ENCODE measurements at places on chromosomes 3 and 15.

GRCh38 chr3:48516571-48516970 lies 12.6 kb upstream of the SHISA5 start:
- DNase-seq: no peak

- DNase-seq: no peak
Observed at GRCh38 chr3:119239206-119239820, 1.4 kb downstream of the B4GALT4 start.

GRCh38 chr15:99135194-99135593 lies 30.3 kb downstream of the SYNM start:
- DNase-seq: no peak

- no peak for DNase-seq
Observed at GRCh38 chr3:49026536-49026935, 2.7 kb downstream of the IMPDH2 start.

DNA sequence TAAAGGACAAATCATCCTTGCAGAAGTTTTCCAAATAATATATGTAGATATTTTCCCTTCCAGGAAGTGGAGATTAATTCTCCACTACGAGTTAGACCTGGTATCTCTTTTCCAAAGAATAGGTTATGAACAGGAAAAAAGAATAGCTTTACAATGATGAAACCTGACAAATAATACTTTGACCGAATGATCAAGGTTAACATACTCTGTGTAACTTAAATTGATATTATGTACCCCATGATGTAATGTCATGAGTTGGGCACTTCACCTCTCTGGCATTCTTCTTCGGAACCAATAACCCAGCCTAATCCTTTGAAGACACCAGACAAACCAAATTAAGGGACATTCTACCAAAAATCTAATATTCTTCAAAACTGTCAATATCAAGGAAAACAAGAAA lies 48.7 kb upstream of the CNTN3 start:
- no peak for DNase-seq

GRCh38 chr15:80977627-80978036 lies 12.0 kb downstream of the MESD start:
- DNase-seq: no peak

DNA sequence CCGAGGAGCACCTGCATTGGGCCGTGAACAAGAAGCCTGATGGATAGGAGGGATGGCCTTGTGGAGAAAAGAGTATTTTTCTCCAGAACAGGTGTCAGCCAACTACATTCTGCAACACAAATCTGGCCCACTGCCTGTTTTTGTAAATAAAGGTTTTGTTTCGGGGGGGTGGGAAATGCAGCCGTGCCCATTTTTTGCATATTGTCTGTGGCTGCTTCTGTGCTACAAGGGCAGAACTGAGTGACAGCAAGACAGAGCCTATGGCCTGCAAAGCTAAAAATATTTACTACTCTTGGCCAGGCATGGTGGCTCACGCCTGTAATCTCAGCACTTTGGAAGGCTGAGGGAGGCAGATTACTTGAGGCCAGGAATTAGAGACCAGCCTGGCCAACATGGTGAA lies 95.9 kb upstream of the AKAP13 start:
- DNase-seq: no peak

DNA sequence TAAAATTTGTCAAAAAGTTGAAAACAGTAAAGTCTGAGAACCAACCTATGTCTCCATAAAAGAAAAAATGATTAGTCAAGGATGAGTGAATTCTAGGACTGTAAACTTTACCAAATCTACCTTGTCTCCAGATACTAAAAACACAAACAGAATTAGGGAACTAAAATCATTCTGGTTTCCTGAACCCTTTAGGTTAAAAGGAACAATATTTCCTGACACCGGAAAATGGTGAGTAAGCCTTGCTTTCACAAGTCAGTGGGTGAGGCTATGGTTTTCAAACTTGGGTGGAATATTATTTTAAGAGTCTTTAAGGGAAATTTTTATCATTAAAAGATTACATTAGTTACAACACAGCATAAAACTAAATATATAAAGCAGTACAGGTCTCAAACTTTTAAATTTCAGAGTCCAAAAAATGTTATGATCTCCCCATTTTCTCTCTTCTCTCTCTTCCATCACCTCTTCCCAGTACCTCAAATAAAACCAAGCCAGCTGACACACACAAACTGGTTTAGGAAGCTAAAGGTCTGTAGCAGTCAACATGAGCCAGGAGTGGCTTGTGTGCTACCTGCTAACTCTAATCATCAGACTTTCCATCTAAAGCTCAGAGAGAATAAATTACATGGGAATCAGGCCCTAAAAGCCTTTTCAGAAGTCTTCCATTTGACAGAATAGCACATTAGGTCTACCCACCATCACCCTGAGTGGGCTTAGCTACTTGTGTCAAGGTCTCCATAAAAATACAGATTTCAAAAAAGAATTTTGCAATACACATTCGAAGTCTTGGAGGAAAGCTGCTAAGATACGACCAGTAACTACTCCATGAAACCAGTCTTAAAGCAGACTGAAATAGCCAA lies 2.2 kb downstream of the SLC12A6 start:
- DNase-seq: no peak

DNA sequence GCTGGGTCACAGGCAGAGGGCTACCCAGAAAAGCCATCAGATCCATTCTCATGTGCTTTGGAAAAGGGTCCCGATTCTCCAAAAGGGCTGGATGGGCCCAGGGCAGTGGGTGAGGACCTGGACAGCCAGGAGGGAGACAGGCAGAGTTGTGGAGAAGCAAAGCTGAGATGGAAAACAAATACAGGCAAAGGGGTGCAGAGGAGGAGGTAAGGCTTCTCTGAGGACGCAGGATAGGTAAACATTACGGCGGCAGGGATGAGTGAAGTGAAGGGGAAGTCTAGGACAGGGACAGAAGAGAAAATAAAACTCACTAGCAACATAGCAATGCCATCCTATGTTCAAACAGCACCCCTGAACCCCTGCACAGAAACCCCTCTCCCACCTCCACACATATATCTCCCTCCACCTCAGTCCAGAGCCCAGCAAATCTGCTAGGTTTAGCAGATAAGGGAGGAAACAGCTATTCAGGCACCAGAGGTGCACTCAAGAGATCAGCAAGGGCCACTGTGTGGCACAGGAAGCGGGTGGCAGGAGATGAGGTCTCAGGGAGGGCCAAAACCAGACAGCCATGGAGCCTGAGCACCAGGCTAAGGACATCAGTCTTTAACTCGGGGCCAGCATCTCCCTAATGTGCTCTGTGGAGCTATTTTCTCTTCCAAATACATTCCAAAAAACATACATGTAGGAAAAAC lies 51.3 kb downstream of the HOMER2 start:
- no peak for DNase-seq

GRCh38 chr3:52865994-52866393 lies 31.2 kb upstream of the MUSTN1 start:
- DNase-seq: no peak

GRCh38 chr3:80068459-80068858 lies 300.7 kb upstream of the ROBO1 start:
- no peak for DNase-seq

- no peak for DNase-seq
Observed at GRCh38 chr15:69145694-69146492, 14.5 kb upstream of the GLCE start.

DNA sequence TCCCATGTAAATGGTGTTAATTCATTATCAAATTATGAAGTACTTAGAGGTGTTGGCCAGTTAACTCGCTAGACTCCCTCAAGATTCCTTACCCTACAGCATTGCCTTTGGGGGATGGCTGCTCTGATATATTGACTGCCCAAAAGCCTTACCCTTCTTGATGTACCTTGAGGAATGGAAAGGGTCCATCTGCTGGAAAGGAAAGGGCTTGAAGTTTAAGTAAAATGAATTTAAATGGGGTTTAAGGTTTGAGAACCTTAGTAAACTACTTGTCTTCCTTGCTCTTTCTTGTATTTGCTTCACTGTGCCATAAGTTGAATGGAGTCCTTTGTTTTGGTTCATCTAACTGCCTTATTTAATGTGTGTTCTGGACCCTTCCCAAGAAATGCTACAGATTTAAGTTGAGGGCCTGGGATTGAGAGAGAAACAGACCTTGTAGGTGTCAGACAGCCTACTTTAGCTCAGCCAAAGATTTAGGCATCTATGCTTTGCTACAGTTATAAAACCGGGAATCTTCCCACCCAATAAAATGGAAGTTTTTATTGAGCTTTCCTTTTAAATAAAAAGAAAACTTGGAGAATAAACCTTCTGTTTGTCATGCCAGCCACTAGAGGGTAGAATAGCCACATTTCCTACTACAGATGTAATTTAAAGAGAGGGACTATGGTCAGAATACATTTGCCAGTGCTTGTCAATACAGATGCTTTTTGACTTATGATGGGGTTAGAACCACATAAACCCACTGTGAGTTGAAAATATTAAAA lies 25.3 kb downstream of the CMSS1 start:
- peak; percentile 56 for DNase-seq

GRCh38 chr15:90212221-90213098 lies 11.3 kb downstream of the SEMA4B start:
- DNase-seq: no peak

DNA sequence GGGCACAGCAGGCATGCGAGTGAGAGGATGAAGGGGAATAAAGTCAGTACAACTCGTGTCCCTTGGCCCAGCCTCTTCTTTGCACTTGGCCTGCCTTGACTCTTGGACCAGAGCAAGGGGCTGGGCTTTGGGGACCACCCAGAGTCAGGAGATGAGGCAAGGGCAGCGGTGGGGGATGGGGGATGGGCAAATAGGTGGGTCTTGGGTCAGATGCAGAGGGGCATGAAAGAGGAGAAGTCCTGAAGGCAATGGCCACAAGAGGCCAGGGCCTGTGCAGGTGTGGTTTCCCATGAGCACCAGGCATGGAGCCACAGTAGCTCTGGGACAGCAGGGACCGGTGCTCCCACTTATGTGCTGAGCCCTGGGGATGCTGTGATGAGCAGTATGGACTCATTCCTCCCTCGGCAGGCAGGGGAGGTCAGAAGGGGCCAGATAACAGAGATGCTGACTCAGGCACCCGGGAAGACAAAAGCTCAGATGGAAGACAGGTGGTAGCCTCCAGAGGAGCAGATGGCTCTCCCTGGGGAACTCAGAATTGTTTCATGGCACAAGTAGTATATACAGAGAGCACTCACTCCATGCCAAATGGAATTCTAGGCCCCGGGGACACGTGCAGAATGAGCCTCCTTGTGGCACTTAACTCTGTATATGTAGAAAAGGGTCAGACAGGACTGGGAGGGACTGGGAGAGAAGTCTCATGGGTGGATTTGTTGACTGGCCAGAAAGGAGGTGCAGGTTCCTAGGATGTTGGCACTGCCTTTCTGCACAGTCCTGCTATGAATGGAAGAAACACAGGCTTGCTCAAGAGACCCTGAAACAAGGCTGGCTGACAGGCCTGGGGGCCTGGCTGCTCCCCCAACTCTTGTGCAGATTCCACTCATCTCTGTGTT lies 14.3 kb downstream of the ZBTB47 start:
- no peak for DNase-seq

- DNase-seq: no peak
Observed at GRCh38 chr3:46585799-46586693, 19.9 kb upstream of the LRRC2 start.

- DNase-seq: no peak
Observed at GRCh38 chr3:99330281-99330680, 308.1 kb upstream of the COL8A1 start.

- no peak for DNase-seq
Observed at GRCh38 chr15:39682366-39682765, 100.3 kb downstream of the FSIP1 start.

DNA sequence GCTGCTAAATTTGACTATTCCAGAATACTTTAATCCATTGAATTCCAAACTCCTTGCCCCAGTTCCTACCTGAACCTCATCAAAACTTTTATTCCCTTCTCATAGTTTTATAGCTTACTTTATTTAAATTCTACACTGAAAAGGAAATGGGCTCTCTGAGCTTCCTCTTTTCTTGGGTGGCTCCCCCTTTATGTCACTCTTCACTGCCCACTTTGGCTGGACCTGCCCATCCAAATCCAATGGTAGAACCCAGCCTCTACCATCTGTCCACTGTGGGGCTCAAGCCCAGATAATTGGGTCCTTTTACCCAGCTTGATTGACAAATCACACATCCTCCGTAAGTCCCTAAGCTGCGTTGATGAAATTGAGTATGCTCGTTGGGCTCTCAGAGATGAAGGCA lies 216.5 kb downstream of the BBX start:
- no peak for DNase-seq

GRCh38 chr3:31423482-31423881 lies 109.2 kb upstream of the STT3B start:
- DNase-seq: no peak

DNA sequence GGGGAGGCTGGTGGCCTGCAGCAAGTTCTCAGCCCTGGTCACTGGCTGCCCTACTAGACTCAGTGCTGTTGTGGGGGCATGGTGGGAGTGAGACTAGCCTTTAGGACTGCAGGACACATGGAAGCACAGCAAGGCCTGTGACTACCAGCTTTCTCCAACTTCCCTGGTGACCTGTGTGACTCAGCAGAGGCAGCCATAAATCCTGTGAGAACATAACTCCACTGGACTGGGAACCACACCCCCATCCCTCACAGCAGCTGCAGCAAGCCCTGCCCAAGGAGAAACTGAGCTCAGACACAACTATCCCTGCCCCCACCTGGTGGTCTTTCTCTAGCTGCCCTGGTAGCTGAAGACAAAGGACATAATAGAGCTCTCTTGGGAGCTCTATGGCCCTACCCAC lies 111.3 kb downstream of the DCLK3 start:
- no peak for DNase-seq

- no peak for DNase-seq
Observed at GRCh38 chr3:182238126-182238525, 526.4 kb downstream of the SOX2 start.

- DNase-seq: no peak
Observed at GRCh38 chr3:49462222-49462621, 7.8 kb upstream of the DAG1 start.

- no peak for DNase-seq
Observed at GRCh38 chr15:48411971-48412591, 80.9 kb downstream of the DUT start.

- no peak for DNase-seq
Observed at GRCh38 chr3:50208677-50209344, 3.7 kb downstream of the SLC38A3 start.

- DNase-seq: no peak
Observed at GRCh38 chr3:87473944-87474343, 197.6 kb upstream of the POU1F1 start.

- DNase-seq: no peak
Observed at GRCh38 chr3:126491221-126492013, 15.7 kb upstream of the ZXDC start.

GRCh38 chr15:29403772-29404171 lies 134.2 kb upstream of the NSMCE3 start:
- no peak for DNase-seq
